ENCODE measurements at places on chromosomes 13 and 19. TPM values are rescaled to one million over a fixed set of nuclear protein-coding genes. Genes with fewer than 3 reads are reported as not detected.

Gene ZNF208
- polyA plus RNA-seq = 0.08 TPM

Gene POLR2E
- 187 TPM for polyA plus RNA-seq

Gene MBNL2
- polyA plus RNA-seq = 14.5 TPM

Gene CLDND2
- not detected for polyA plus RNA-seq

Gene SIAH3
- polyA plus RNA-seq = not detected

Gene ZNF350
- polyA plus RNA-seq = 17.0 TPM

DNA sequence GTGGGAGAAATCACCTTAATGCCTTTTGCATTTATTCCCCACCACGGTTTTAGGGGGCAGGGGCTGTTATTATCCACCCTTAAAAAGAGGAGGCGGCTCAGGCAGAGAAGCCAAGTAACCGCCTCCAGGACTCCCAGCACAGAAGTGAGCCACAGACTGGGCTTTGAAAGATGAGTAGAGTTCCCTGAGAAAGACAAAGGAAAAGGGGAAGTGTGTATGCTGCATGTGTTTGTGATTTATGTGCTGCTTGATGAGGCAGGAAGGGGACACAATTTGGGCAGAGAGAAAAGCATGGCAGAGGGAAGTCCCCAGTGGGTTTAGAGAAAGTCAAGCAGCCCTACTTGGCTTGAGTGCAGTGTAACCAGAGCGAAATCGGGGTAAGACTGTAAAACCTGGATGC, 85.0 kb downstream of the DOCK9 start:
- no peak for DNase-seq

Measured in naive thymus-derived CD8-positive, alpha-beta T cell (primary cell).